ENCODE measurements at places on chromosomes 11 and 22.

- DNase-seq = peak; percentile 58
These were observed 10.4 kb upstream of the LINC01488 start for GRCh38 chr11:69470793-69471728.

DNA sequence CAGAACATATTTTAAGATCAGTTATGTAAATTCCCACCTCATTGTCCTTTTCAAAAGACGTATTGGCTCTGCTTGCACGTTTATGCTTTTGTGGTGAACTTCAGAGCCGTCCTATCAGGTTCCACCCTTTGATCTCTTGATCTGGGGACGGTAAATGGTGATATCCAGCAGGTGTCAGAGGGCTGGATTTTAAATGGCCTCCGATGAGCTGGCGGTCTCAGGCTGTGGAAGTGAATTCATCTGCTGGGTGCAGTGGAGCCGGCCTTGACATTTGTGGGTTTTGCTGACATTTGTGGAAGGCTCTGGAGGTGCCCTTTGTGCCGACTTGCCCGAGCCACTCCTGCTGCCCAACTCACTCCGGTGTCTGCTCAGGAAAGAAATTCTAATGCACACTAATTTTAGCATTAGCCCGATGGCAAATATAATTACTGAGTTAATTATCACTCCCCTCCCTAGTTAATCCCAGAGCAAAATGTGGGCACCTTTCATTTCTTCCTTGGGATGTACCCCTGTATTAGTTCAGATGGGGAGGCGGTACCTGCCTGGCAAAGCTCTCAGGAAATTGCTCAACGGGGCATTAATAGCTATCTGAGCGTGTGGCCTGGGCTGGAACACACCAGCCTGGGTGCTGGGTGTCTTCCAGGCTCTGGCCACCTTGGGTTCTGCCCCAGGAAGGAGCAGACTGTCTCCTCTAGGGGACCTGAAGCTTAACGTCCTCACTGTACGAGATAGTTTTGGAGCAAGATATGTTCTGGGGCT is 9.1 kb downstream of the LRP5 start:
- DNase-seq = no peak

GRCh38 chr11:116412118-116412889 is 360.5 kb downstream of the BUD13 start:
- no peak for DNase-seq

DNA sequence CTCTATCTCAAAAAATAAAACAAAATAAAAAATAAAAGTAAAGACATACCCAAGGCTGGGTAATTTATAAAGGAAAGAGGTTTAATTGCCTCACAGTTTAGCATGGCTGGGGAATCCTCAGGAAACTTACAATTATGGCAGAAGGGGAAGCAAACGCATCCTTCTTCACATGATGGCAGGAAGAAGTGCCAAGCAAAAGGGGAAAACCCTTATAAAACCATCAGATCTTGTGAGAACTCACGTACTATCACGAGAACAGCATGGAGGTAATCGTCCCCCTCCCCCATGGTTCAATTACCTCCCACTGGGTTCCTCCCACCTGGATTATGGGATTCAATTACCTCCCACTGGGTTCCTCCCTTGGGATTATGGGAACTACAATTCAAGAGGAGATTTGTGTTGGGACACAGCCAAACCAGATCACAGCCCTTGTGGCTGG is 8.3 kb upstream of the SSTR3 start:
- no peak for DNase-seq

- DNase-seq = no peak
These were observed 16.1 kb upstream of the APOA1 start for GRCh38 chr11:116853461-116854073.

- DNase-seq = no peak
These were observed 47.1 kb downstream of the ADM start for GRCh38 chr11:10351765-10352641.

GRCh38 chr22:49609207-49609876 is 218.3 kb downstream of the BRD1 start:
- peak; percentile 62 for DNase-seq

DNA sequence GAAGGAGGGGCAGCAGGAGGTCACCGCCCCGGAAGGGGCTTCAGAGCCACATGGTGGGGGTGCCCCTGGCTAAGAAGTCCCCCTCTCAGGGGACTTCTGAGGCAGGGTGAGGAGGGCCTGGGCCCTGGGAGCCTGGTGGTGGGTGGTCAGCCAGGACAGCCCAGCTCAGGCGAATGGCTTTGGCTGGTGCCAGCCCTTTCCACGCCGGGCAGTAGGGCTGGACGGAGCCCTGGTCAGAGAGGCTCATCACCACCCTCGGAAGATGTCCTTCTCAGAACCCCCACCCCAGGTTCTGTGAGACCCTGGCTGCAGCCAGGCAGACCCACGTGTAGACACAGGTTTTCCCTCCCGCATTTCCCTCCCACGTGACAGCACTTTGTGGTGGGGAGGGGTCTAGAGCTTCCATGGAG is 35.9 kb downstream of the OSBPL5 start:
- no peak for DNase-seq

DNA sequence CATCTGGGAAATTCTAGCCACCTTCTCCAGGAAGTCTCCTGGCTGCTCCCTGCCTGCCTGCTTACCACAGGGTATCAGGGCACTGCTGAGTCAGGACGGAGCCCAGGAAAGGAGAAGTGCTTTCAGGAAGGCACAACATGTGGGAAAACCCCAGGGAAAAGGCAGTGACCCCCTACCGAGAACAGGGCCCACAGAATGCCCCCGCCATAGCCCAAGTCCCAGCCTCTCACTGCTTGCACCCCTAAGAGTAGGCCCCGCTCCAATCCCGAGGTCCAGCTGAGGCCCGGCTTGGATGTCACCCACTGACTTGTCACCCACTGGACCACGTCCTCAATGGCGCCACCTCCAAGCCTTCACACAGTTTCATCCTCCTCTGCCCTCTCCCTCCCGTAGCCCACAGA is 34.1 kb downstream of the ARAP1 start:
- no peak for DNase-seq

DNA sequence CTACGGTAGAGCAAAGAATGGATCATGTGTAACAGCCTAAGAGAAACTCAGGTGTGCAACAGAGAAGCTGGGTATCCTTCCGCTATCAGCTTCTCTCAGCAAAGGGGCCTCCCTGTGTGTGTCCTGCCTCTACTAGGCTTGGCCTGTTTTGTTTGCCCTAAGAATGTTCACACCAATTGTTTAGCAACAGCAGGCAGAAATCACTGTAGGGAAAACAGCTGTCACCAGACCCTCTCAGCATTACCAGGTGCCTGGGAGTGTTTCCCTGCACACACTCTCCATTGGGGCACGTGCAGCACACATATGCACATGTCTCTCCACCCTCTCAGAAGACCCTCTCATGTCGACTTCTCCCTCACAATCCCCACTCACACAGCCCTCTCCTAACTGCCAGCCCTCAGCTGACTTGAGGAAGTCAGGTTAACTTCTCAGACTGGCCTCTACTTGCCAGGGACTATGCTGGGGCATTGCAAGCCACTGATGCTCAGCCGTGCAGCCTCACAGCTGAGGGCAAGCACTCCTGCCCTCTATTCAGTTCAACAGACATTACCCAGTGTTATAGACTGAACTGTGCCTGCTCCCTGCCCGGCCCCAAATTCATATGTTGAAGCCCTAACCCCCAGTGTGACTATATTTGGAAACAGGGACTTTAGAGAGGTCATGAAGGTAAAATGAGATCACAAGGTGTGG is 97.6 kb downstream of the TRIM29 start:
- peak; percentile 52 for DNase-seq

DNA sequence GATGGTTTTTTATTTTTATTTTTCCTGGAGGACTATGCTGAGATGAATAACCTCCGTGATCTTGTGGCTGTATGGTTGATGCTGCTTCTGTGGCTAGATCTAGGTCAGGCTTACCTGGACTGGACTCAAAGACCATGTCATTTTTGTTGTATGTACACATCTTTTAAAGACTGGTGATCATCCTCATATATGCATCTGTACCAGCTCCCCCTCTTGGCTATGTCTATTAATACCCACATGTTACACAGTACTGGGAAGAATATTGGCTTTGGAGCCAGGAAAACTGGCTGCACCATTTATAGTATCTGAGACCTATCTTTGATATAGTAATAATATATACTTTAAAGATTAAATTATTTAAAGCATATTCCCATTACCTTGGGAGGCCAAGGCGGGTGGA is 18.4 kb upstream of the PITPNB start:
- DNase-seq = no peak

GRCh38 chr11:69654001-69654659 is 13.2 kb downstream of the CCND1 start:
- peak; percentile 74 for DNase-seq

DNA sequence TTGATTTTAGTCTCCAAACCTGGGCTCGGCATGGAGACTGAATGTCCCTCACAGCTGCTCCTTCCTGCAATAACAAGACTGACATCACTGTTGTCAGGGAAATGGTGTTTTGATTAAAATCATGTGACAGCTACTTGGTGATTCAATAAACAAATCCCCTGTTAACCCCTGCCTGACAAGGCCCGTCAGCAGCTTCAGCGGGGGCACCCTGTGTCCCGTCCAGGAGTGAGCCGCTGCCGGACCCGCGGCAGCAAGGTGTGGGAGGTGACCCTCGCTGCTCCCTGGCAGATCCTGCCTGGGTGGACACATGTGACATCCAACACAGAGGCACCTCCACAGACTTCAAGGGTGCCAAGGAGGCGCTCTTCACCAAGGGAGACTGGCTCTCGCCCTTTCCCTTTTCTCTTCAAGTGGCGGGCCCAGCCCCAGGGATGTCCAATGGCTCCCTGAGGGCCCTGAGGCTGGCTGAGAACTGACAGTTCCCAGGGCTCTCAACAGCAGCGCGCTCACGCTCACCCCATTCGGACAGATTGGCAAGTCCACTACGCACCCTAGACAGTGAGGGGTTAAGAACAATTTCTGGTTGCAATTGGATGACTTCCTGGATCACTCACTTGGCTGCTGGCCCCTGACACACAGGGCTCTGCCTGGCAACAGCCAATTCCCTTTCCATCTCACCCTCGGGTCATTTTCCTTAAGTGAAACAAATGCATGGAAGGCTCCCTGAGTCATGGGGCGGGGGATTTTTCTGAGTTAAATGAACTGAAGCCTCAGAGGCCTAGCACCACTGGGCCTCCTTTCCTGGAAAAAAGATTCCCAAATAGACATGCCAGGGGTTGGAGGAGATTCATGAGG is 30.7 kb downstream of the PPP2R1B start:
- DNase-seq = peak; percentile 92

GRCh38 chr22:20748731-20749428 is 25.0 kb upstream of the SERPIND1 start:
- DNase-seq = no peak

DNA sequence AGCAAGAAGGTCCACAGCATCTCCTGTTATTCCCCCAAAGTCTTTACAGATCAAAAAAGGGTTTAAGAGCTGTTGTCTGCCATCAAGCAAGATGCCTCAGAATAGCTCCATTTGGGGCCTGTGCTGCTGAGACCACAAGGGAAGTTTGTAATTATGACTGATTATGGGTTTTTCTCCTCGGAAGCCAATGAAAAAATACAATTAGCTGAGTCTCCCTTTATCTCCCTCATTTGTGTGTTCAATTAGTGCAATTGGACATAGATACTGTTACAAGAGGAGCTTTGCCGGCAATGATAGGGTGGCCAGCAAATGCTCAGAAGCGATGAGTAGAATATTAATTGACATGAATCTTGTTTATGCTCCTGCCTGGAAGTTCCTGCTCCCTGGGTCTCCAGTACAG is 83.7 kb downstream of the COMMD9 start:
- DNase-seq = no peak

GRCh38 chr11:60221181-60221580 is 21.8 kb downstream of the MS4A4E start:
- DNase-seq = no peak

DNA sequence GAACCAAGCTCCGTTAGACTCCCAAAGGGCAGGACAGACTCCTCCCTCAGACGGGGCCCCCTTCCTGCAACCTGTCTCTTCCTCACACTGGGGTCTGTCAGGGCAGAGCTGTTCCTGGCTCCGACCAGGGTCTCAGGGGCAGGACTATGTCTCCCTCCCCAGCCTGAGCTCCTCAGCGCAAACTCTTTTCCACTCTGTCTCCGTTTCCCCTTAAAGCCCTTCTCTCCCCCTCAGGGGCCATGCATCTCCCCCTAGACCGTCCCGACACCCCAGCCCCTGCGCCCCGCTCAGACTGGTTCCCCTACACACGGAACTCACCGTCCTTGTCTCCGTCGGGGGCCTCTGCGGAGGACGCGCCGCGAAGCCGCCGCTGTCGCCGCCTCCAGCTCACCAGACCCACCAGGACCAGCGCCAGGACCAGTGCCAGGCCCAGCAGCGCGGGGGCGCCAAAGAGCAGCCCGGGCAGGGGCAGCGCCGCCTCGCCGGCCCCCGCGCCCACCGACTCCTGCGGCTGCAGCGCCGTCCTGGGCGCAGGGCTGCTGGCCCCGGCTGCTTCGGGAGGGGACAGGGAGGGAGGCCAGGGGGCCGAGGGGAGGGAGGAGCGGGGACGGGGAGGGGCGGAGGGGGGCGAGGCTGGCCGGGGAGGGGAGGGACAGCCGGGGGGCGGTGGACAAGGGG is 684 bp downstream of the TNFRSF13C start:
- no peak for DNase-seq
